CD8-positive, alpha-beta T cell (primary cell): ENCODE measurements at places on chromosomes 7 and 10.

- DNase-seq, result no peak
Observed at GRCh38 chr10:4581929-4582328, 244.1 kb upstream of the AKR1E2 start.

DNA sequence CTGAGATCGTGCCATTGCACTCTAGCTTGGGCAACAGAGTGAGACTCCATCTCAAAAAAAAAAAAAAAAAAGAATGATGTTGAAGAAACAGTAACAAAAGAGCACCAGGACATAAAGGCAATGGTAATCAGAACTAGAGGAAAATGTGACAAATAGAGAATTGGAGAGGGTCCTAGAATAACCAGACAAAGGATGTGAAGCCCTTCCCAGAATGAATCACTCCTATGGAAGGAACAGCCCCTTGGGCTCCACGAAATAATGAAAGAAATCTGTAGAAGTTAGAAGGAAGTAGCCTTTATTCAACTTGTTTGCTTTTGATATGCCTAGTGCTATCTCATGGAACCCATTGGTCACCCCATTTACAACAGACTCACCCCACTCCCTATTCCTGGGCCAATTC, 169.2 kb downstream of the SUGCT start:
- DNase-seq, result no peak

GRCh38 chr7:119037941-119038340, 813.4 kb downstream of the ANKRD7 start:
- DNase-seq, result no peak

GRCh38 chr7:143240291-143241168, 18.7 kb downstream of the TAS2R40 start:
- peak; percentile 58 for DNase-seq

DNA sequence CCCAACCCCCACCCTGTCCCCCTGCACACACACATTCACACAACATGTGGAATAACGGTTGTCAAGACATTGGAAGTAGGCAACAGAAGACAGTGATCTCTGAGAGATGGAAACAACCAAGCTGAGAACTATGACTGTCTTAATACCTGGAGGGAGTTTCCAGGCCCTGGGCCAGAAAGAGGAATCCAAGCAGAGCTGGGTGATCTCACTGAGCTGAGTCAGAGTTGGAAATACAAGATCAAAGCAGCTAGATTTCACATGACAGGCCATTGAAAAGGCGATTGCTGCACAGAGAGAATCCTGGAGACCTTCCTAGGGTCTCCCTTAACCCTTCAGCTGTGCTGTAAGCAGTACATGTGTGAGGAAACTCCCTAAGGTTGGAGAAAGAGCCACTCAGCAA, 165.8 kb upstream of the PRSS1 start:
- DNase-seq, result peak; percentile 11

GRCh38 chr7:96640054-96640453, 69.6 kb downstream of the SEM1 start:
- DNase-seq, result no peak

- no peak for DNase-seq
Observed at GRCh38 chr10:113648478-113648877, 15.4 kb downstream of the NRAP start.

- no peak for DNase-seq
Observed at GRCh38 chr10:17789396-17789795, 19.8 kb upstream of the MRC1 start.
